ENCODE measurements at places on chromosomes 16 and 17. TPM values are rescaled to one million over a fixed set of nuclear protein-coding genes. Genes with fewer than 3 reads are reported as not detected.

The CRHR1 gene
- not detected for total RNA-seq

The OR3A2 gene
- 0.68 TPM for total RNA-seq

The RAB40C gene
- total RNA-seq: 25.9 TPM

The WSCD1 gene
- 6.0 TPM for total RNA-seq

The ACSF3 gene
- total RNA-seq: 24.1 TPM

The NSRP1 gene
- 32.9 TPM for total RNA-seq

The ENO3 gene
- total RNA-seq: 2.7 TPM

The SPG7 gene
- 214 TPM for total RNA-seq

The UTS2R gene
- not detected for total RNA-seq

The FLII gene
- 309 TPM for total RNA-seq

The EPX gene
- not detected for total RNA-seq

The KRTAP2-2 gene
- total RNA-seq: not detected

DNA sequence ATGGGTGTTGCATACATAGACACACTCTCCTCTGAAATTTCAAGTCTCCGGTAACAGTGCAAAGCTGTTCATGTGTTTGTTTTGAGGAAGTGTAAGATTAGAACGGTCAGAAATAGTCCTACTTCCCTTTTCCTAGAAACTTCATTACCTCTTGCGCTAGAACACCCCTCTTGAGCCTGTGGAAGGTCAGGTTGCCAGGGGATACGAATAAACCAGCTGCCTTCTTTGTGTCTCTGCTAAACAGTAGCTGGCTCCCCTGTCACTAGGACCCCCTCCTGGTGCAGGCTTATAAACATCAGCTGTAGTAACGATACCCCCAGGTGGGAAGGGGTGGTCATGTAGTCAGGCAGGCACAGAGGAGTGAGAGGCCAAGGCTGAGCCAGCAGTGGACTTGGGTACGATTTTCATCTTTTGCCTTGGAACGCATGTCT is 113.4 kb upstream of the RCVRN start:
- DNase-seq: no peak

DNA sequence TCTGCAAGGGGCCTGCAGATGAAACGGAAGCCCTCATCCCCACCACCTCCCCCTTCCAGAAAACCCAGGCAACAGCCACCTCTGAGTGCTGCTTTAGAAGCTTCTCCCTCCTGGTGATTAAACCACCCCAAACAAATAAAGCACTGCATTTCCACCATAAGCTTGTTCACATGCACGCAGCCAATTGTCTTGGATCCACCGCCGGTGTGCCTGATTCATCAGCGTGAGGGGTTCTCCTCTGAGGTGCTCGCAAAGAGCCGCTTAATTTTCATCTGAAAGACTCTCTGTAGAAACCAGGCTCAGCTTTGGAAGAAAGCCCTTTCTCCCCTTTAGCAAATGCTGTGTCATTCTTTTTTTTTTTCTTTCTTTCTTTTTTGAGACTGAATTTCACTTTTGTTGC is 155.2 kb upstream of the EEF2KMT start:
- no peak for DNase-seq

- DNase-seq: no peak
These were observed 700 bp downstream of the MFAP4 start for GRCh38 chr17:19386051-19386929.

- DNase-seq: no peak
These were observed 2.8 kb upstream of the SLFN11 start for GRCh38 chr17:35376245-35376644.

DNA sequence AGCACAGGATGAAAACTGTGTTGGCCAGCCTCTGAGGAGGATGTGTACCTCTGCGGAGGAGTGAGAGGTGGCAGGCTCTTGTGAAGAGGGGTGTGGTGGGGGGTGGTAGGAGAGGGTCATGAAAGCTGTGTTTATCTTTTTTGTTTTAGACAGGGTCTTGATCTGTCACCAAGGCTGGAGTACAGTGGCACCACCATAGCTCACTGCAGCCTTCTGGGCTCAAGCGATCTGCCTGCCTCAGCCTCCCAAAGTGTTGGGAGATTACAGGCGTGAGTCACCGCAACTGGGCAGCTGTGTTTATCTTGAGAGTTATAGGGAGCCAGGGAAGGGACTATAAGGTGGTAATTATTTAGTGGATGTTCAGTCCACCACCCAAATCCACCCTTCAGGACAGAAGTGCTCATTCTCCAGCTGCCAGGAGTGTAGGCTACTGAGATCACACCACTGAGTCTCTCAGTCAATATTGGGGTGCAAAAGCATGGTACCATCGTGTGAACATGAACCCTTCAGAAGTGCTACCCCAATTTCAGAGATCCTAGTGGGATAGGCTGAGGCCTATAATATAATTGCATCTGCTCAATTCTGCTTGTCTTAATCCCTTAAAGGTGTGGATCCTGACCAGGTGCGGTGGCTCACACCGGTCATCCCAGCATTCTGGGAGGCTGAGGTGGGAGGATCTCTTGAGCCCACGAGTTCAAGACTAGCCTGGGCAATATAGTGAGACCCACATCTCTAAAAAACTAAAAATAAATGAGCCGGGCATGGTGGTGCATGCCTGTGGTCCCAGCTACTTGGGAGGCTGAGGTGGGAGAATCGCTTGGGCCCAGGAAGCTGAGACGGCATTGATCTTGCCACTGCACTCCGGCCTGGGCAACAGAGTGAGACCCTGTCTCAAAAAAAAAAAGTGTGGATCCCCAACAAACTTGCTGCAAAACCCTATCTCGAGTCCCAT is 788 bp upstream of the EXOC3L1 start:
- no peak for DNase-seq

DNA sequence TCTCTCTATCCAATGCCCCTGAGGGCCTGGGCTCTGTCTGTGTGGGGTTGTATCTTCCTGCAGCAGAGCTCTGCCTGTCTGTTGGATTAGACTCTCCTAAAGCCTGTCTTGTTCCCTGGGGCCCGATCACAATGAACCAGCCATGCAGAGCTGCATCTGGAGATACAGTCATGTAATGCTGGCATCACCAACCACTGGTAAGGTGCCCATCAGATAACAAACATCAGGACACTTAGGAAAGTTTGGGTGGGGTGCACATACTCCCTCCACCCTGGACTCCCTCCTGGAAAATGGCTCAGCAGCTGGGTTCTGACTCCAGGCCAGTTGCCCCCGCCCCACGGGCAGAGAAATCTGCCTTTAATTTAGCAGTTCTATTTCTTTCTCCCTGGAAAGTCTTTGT is 61.3 kb upstream of the BRD7 start:
- DNase-seq: no peak

GRCh38 chr17:56440419-56440818 is 153.1 kb upstream of the NOG start:
- DNase-seq: no peak

DNA sequence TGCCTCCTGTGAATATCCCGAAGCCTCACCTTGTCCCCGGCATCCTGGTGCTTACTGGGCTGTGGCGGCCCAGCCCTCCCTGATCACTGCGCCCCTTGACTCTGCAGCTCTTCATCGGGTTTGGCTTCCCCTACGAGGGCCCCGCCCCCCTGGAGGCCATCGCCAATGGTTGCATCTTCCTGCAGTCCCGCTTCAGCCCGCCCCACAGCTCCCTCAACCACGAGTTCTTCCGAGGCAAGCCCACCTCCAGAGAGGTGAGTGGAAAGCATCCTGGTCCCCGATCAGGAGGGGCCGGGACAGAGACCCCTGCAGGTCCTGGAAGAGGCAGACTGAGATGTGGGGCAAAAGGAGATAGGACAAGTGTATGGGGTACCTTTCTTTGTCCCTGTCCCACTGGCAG is 72.1 kb downstream of the MGAT5B start:
- no peak for DNase-seq

DNA sequence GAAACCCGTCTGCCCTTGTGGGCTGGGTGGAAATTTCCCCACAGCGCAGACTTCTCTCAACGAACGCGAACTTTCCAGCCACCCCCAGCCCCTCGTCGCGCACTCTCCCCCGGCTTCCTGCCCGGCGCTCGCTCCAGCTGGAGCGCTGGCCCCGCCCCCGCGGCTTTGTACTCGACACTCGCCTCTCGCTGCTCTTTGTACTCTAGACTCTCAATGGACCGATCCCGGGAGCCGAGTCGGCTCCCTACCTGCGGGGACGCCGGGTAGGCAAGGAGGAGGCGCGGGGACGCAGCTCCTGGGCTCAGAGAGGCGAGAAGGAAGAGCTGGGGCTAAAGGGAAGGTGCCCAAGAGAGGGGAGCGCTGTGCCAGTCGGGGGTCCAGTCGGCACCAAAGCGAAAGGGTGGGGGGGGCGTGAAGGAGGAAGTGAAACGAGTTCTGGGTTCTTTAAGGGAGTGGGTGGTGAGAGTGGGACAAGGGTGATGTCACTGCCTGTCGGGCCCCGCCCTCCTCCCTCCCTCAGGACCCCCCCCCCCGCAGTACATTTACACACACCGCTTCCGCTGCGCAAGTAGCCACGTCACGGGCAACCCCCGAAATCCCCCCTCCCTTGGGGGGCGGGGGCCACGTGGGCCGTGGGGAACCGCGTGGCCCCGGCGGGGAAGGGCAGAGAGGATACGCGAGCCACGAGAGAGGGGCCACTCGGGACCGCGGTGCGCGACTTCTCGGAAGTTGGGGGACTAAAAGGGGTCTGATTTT is 9.7 kb downstream of the KDM6B start:
- no peak for DNase-seq

- no peak for DNase-seq
These were observed 2.7 kb downstream of the NDUFAF8 start for GRCh38 chr17:81241648-81242420.

DNA sequence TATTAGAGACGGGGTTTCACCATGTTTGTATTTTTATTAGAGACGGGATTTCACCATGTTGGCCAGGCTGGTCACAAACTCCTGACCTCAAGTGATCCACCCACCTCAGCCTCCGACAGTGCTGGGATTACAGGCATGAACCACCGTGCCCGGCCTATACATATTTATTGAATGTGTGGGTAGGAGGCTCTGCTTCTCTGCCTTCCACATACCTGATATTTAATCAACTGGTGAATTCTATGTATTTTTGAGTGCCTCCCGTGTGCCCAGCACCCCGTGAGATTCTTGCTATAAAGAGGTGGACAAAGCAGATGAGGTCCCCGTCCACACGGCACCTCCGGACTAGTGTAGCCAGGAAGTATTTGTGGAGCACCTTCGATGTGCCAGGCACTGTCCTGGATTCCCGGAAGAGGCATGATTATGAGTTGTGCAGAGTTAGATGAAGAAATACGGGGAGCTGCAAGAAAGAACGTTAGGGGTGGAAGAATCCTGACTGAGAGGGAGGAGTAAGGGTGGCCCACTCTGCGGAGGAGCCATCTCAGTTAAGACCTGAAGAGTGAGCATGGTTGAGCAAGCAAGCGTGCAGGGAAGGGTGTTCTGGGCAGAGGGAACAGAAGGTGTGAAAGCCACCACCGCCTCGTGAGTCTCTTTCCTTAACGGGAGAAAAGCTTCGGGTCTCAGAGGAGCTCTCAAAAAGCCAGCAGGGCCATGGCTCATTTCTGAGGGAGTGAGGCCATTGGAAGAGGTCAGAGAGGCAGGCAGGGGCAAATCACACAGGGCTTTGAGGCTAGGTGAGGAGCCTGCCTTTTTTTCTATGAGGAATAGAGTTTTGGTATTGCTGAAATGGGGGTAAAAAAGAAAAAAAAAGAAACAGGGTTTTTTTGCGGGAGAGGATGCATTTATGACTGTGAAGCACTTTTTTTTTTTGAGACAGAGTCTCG is 21.2 kb downstream of the CRISPLD2 start:
- no peak for DNase-seq

- no peak for DNase-seq
These were observed 21.5 kb upstream of the PHB1 start for GRCh38 chr17:49436174-49436573.

GRCh38 chr16:5225931-5226655 is 128.5 kb upstream of the EEF2KMT start:
- no peak for DNase-seq

DNA sequence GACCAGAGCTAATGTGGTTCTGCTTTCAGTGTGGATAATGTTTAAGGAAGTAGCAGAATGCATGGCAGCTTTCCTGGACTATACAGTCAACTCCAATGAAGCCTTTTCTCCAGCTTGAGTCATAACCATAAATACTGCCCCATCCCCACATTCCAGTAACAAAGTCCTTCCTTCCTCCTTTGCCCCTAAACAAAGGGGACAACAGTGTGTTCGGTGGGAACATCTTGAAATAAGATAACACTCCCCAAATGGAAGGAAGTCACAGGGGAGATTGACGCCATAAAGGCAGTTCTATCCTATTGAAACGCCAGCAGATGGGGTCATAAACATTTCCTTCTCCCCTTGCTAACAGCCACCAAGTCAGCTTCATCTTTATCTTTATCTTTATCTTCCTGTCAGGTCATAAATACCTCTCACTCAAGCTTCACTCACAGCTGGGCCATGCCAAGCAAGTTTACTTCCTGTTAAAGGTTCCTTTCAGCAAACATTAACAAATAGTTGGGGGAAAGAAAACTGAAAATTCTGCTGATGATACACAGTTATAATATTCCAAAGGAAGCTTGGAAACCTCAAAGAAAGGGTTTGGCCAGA is 136.7 kb downstream of the SNX11 start:
- no peak for DNase-seq

DNA sequence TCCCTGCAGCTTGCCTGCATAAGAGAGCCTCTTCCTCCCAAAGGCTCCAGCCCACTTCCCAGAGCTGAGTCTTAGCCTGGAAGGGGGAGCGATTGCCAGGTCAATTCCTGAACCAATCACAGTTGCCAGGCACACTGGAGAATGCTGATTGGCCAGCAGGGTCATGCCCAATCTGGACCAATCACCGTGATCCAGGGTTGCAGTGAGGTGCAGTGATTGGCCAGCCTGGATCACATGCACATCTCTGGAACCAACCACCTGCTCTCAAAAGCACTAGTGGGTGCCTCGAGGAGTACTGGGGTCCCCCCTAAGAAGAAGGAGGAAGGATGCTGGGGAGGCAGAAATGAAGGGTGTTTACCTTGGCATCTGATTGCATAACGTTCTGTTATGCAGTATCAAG is 18.4 kb downstream of the NAGPA start:
- no peak for DNase-seq

DNA sequence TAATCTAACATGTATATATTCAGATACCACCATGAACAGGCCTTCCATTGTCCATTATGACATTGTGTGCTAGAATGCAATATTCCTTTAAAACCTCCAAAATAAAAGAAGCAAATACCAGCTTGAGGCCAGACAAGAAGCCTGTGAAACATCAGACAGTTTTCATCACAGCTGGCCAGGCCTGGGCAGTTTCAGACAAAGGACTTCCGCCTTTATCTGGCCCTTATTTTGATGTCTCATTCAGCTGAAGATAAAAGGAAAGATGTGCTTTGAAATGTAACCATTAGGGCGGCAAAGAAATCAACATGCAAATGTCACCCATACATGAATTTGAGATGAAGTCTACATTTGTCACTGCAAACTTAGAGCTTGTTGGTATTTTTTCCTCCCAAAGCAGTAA is 737.5 kb downstream of the KCNJ2 start:
- DNase-seq: no peak

Data from thoracic aorta (tissue), 2 donors.